NCI-H1694 (cell line): ENCODE measurements at places on chromosomes 7 and 10.

GRCh38 chr10:129058664-129059155, 408.3 kb upstream of the MGMT start:
- DNase-seq, result no peak

- no peak for DNase-seq
Measured at GRCh38 chr10:69839696-69840345, 38.1 kb downstream of the COL13A1 start.

GRCh38 chr7:41754046-41754445, 51.2 kb upstream of the INHBA start:
- DNase-seq, result no peak

DNA sequence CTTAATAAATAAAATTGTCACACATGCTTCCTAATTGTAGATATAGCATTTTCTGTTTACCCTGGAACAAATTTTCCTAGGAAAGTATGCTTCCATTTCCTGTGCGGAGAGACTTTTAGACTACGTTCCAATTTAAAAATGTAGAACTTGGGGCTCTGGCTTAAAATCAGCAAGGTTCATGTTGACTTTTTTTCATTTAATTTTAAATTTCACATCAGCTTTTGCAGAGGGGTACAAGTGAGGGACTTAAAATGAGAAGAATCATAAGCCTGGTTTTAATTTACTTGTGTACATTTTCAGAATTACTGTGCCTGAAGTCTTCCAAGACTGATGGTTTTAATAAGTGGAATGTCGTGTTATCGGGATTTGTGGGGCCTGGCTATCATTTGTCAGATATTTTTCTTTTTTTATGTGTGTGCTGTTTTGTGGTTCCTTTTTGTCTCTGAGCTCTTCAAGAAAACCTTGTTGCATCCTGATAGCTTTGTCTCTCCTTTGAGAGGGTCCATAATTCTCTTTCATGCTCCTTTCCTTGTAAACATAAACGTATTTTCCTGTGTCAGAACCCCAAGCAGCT, 8.8 kb upstream of the ATRNL1 start:
- DNase-seq, result no peak

DNA sequence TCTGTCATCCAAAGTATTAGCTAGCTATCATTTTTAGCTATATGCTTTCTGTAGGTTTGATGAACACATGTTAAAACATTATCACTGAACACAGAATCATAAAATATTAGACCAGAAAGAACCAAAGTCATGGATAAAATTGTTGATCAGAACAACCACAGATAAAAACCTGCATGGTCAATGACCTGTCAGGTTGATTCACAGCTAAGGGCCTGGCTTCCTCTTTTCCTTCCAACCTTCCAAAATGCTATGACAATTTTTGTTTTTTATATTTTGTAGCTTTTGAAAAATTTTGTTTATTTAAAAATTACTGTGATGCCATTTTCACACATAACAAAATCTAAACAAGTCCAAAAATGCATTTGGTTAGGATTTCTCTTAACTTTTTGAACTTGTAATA, 444.4 kb upstream of the CHRM2 start:
- no peak for DNase-seq

- no peak for DNase-seq
Measured at GRCh38 chr10:12835709-12836108, 165.8 kb downstream of the CCDC3 start.

GRCh38 chr10:75431180-75432111, at the start of gene LRMDA:
Gene LRMDA, plus strand, starts transcription at chr10:75431624.
- DNase-seq, result no peak

- no peak for DNase-seq
Measured at GRCh38 chr10:91901784-91902677, 7.3 kb downstream of the FGFBP3 start.

DNA sequence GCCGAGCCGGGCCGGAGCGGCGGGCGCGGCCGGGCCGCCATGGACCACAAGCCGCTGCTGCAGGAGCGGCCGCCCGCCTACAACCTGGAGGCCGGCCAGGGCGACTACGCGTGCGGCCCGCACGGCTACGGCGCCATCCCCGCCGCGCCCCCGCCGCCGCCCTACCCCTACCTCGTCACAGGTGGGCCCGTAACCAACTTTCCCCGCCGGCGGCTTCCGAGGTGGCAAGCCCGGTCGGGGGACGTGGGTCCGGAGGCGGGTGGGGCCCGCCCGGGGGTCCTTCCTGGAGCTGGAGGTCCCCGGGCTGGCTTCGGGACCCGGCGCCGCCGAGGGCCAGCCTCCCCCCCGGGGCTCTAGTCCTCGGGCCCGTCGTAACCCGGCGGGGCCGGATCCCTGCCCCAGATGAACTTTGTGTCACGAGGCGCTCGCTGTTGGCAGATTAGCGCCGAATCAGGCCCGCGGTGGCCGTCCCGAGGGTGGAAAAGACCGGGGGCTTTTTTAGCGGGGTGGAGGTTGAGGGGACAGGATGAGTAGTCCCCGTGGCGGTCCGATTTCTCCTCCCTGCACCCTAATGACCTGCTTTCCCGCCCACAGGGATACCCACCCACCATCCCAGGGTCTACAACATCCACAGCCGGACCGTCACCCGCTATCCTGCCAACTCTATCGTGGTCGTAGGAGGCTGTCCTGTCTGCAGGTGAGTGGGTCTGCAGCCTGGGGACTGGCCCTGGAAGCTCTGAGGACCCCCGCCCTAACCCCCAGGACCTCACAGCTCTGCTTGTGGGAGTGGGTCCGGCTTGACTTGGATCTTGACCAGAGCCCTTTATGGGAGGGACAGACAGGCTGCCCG, 496 bp downstream of the BRI3 start:
- no peak for DNase-seq

GRCh38 chr10:110868981-110869380, 2.7 kb upstream of the PDCD4 start:
- no peak for DNase-seq
